ENCODE measurements at places on chromosomes 3 and 15.

DNA sequence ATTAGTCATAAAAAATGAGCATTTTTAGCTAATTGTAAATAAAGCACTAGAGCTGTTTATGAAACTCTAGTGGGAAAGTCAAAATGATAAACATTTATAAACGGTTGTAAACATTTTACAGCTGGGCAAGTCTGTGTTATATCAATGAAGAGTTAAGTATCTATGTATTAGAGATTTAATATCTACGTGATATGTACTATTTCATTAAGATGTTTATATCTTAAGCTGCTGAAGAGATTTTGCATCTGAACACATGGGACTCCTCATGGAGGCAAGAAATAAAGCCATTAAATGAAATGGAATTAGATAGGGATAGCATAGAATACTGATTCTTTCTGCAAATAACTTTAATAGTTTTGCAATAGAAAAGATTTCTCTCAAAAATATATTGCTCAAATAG is 23.0 kb upstream of the CAPN7 start:
- no peak for DNase-seq

- DNase-seq = no peak
Observed at GRCh38 chr3:30654269-30654668, 47.9 kb downstream of the TGFBR2 start.

DNA sequence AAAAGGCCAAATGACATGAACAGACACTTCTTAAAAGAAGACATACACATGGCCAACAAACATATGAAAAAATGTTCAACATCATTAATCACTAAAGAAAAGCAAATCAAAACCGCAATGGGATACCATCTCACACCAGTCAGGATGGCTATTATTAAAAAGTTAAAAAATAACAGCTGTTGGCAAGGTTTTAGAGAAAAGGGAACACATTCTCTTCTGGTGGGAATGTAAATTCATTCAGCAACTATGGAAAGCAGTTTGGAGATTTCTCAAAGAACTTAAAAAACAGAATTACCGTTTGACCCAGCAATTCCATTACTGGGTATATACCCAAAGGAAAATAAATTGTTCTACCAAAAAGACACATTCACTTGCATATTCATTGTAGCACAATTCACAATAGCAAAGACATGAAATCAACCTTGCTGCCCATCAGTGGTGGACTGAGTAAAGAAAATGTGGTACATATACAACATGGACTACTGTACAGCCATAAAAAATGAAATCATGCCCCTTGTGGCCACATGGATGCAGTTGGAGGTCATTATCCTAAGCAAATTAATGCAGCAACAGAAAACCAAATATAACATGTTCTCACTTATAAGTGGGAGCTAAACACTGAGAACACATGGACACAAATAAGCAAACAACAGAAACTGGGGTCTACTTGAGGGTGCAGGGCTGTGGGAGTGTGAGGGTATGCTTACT is 190.7 kb upstream of the MCTP2 start:
- no peak for DNase-seq

- no peak for DNase-seq
Observed at GRCh38 chr15:38479266-38479665, 25.3 kb downstream of the FAM98B start.

DNA sequence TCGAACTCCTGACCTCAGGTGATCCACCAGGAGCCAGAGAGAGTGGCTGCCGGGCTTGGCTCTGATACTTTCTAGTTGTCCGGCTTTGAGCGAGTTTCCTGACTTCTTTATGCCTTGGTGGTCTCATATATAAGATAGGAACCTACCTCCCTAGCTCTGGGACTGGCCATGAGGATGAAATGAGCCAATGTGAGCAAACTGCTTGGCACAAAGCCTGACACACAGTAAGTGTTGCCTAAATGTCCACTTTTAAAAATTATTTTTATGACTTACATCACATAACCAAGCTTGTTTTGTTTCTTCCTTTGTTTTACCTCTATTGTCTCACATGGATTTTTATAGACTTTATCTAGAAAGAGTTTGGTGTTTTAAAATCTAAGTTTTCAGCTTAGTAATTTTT is 42.1 kb upstream of the CCDC174 start:
- no peak for DNase-seq

GRCh38 chr3:126155280-126155640 is 25.1 kb downstream of the ALDH1L1 start:
- DNase-seq = no peak

- no peak for DNase-seq
Observed at GRCh38 chr3:177554895-177555759, 357.8 kb upstream of the TBL1XR1 start.

- no peak for DNase-seq
Observed at GRCh38 chr15:52348056-52348745, 52.6 kb upstream of the MYO5C start.

DNA sequence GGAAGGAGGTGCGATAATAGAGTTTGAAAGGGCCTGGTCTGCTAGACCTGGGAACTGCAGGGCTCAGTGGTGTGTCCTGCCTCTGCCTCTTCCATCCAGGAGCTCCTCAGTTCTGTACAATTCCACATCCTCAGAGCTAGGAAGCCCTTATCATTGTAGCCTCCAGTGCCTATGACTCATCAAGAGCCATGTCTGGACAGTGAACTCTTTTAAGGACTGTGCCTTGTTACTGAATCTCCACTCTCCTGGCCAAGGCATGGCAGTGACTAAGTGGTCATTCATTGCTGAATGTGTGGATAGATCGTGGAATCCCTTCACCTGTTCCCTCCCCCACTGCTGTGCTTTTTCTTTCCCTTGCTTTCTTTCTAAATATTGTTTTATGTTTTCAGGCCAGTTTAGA is 2.9 kb downstream of the TIMP4 start:
- DNase-seq = no peak

DNA sequence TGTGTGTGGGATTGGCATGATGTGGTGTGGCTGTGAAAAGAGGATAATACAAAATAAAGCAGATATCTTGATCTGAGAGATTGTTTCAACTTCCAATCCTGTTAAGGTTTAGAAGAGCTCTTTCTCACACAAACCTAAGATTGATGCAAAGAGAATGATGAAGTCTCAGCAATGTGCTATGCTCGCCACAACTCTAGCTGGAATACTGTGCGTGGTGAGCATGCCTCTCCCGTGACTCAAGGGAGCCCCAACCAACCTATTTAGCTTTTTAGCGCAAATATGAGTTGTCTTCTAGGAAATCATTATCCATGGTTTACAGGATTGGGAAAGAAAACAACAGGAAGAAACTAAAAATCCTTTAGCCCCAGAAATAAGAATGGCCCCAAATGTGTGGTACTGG is 28.5 kb downstream of the BTLA start:
- no peak for DNase-seq

DNA sequence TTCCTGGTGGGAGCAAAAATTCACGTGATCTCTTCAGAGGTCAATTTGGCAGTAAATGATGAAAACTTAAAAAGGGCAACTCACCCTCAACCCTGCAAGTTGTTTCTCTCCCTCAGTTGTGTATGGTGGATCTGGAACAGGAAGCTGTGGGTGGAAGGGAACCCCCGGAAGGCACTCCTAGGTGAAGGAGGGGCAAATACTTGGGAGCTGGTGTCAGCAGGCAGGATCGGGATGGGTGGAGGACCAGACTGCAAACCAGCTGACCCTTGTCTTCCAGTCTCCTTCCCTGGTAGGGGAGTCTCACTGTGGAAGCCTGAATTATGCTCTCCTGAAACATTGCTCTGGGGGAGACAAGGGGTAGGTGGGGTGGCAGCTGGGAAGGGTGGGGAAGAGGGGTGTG is 33.5 kb downstream of the PRR23E start:
- DNase-seq = no peak

DNA sequence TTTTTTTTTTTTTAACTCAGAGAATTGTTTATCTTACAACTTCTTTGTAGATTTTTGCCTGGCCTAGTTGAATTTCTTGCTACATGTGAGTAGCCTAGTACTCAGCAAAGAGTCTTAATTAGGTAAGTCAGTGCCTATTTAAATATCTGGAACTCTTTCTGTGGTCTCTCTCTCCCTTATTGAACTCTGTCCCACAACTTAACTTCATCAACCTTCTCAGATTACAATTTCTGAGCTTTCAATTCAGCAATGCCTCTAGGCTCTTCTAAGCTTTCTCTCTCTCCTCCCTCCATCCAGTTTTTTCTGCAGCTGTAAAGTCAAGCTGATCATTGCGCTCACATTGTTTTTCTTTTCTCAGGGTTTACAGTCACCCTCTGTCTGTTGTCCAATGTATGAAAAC is 517.6 kb upstream of the ROBO1 start:
- DNase-seq = no peak

- DNase-seq = no peak
Observed at GRCh38 chr3:113156816-113157333, 54.5 kb upstream of the BOC start.

- no peak for DNase-seq
Observed at GRCh38 chr15:80856809-80857377, 77.7 kb downstream of the CEMIP start.

DNA sequence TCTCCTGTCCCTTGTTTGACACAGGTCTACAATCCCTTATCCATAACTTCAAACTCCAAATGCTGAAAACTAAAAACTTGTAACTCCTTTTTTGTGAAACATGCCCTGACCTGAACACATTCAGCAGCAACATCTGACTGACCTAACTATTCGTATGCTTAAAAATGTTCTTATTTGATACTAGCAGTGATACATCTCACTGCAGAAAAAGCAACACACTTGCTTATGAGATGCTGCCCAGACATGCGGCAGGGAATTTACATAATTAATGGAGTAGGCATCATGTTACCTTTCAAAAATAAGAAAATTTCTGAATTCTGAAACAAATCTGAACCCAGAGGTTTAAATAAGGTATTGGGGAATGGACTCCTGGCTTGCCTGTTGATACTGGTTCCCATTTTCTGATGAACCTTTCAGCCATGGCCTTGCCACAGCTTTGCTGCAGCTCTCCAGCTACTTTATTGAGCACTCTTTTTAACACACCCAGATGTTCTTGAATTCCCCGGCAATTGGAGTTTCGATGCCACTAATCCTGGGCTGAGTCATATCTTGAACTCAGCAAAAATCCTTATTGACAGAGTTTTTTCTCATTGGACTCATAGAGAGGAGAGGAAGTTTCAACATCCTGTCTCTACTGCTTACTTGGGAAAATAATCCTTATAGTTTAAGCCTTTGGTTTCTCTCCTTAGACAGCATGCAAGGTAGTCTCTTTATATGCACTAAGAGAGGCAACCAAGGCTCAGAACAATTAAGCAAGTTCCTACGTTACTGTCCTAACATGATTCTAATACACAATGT is 296.6 kb upstream of the LMCD1 start:
- DNase-seq = no peak

DNA sequence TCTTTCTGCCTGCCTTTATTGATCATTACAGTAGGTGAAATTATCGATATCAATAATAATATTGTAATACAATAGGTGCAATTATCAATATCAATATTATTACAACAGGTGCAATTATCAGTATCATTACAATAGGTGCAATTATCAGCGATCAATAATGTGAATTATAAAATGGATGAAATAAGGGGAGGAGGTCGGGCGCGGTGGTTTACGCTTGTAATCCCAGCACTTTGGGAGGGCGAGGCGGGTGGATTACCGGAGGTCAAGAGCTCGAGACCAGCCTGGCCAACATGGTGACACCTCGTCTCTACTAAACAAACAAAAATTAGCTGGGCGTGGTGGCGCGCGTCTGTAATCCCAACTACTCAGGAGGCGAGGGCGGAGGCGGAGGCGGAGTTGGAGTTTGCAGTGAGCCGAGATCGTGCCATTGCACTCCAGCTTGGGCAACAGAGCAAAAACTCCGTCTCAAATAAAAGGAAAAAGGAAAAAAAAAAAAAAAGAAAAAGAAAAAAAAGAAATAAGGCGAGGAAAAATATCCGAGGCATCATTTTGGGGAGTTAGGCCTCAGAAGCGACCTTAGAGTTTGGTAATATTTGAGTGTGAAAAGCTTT is 611 bp upstream of the BNIP2 start:
- peak; percentile 71 for DNase-seq

GRCh38 chr3:55014906-55015305 is 87.0 kb upstream of the LRTM1 start:
- DNase-seq = no peak

DNA sequence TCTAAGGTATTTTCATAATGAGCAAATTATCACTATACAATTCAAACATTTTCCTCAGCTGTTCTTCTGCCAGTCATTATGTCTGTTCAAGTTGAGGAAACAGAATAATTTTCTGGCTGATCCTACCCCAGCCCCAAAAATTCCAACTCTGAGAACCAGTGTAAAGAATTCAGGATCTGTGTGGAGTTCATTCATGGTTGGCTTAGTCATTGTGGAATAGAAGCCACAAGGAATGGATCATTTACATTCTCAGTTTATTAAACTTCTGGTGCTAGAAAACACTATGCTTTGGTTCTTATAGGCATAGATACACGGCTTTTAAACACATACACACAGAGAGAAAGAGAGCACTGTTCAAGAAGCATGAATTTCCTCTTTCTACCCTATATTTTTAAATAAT is 134.6 kb downstream of the CMSS1 start:
- DNase-seq = no peak

GRCh38 chr3:108071368-108071767 is 19.5 kb downstream of the CD47 start:
- no peak for DNase-seq

DNA sequence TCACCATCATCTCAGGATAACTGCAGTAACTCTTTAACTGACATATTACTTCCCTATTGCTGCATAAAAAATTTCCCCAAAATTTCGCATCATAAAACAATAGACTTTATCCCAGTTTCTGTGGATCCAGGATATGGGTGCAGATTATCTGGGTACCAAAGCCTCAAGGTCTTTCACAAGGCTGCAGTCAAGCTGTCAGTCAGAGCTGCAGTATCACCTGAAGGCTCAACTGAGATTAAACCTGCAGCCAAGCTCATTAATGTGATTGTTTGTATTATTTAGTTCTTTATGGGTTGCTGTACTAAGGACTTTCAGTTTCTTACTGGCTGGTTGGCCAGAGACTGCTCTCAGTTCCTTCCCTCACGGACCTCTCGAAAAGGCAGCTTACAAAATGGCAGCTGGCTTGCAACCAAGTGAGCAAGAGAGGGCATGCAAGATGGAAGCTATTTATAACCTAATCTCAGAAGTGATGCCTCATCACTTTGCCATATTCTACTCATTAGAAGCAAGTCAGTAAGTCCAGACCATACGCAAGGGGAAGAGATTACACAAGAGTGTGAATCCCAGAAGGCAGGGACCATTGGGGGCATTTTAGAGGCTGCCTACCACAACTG is 54.9 kb downstream of the DCUN1D1 start:
- DNase-seq = no peak

DNA sequence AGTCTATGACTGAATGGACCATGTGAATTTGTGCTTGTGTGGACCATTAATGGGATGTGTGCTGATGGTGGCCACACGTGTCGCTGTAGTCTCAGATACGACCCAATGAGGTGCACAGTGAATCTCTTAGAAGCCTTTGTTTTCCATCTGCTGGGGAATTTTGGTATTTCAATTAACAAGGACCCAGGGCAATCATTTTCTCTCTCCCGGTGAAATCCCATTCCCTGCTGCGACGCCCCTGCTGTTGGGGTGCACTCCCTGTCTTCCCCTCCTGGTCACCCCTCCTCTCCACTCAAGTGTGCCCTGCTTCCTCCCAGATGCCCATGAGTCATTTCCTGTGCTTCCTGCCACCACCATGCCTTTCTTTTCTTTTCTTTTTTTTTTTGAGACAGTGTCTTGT is 32.7 kb downstream of the EBLN2 start:
- no peak for DNase-seq

All from activated CD4-positive, alpha-beta T cell treated with anti-CD3 and anti-CD28 coated beads, Interleukin-2, amount 50 U/mL, for 1 hour (primary cell).